GM18507 (cell line): ENCODE measurements at places on chromosomes 12 and 14.

DNA sequence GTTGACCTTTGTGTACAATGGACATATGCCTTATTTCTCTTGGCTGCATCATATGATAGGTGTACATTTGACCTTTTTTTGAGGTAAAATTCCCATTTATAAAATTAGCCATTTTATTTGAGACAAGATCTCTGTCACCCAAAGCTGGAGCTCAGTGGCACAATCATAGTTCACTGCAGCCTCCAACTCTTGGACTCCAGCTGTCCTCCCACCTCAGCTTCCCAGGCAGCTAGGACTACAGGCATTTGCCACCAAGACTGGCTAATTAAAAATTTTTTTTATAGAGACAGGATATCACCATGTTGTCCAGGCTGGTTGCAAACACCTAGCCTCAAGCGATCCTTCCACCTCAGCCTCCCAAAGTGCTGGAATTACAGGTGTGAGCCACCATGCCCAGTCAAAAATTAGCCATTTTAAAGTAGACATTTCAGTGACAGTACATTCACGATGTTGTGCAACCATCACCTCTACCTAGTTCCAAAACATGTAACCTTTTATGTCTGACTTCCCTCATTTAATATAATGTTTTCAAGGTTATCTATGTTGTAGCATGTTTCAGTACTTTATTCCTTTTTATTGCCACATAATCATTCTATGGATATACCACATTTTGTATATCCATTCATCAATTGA lies 5.4 kb downstream of the G2E3 start:
- DNase-seq, result no peak

GRCh38 chr14:31000629-31001338 lies 24.7 kb upstream of the AP4S1 start:
- DNase-seq, result no peak

DNA sequence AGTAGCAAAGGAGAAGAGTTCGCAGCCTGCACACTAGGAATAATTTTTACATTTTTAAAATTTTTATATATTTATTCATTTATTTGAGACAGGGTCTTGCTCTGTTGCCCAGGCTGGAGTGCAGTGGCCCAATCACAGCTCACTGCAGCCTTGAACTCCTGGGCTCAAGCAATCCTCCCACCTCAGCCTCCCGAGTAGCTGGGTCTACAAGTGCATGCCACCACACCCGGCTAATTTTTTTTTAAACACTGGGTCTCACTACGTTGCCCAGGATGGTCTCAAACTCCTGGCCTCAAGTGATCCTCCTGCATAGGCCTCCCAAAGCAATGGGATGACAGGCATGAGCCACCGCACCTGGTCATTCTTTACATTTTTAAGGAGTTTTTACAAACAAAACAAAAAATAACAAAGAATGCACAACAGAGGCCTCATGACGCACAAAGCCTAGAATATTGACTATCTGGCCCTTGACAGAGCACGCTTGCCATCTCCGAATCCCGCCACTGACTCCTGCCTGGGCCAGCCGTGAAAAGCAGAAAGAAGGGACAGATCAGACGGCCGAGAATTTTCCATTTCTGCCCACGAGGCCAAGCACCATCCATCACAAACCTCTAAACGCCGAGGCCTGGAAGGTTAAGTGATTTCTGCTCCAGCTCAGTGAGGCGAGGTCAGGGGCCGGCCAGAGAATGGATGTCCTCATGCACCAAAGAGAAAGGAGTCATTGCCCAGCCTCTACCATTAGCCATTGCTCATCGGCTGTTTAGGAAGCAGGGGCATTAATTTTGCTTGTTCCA lies 120.0 kb downstream of the SCARB1 start:
- DNase-seq, result no peak

GRCh38 chr12:50564237-50564947 lies 59.6 kb downstream of the DIP2B start:
- DNase-seq, result no peak
